ENCODE measurements at places on chromosomes 11 and 22.
A peak's percentile ranks its signal among the peaks of the same experiment; 100 is the strongest.

GRCh38 chr22:47332246-47332980 lies 570.0 kb downstream of the TBC1D22A start:
- DNase-seq: no peak

DNA sequence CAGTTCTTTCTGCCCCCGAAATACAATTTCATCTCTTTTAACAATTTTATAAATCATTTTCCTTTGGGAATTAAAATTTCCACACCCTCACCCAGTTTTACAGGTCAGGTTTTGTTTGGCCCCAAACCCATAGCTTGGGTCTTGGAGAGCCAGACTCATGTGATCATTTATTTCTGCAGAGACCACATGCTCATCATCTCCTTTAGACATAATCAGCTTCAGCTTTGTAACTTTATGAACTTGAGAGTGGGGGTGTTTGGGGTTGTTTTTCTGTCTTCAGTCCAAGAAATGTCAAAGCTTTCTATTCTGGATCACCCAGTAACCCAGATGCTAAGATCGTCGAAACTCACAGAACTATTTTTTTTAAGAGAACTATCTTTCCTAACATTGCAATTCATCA lies 70.9 kb downstream of the DBX1 start:
- DNase-seq: no peak

- DNase-seq: peak; percentile 31
Observed at GRCh38 chr11:79406376-79406775, 34.5 kb downstream of the TENM4 start.

- peak; percentile 36 for DNase-seq
Observed at GRCh38 chr11:57648801-57649735, 644 bp downstream of the YPEL4 start.

DNA sequence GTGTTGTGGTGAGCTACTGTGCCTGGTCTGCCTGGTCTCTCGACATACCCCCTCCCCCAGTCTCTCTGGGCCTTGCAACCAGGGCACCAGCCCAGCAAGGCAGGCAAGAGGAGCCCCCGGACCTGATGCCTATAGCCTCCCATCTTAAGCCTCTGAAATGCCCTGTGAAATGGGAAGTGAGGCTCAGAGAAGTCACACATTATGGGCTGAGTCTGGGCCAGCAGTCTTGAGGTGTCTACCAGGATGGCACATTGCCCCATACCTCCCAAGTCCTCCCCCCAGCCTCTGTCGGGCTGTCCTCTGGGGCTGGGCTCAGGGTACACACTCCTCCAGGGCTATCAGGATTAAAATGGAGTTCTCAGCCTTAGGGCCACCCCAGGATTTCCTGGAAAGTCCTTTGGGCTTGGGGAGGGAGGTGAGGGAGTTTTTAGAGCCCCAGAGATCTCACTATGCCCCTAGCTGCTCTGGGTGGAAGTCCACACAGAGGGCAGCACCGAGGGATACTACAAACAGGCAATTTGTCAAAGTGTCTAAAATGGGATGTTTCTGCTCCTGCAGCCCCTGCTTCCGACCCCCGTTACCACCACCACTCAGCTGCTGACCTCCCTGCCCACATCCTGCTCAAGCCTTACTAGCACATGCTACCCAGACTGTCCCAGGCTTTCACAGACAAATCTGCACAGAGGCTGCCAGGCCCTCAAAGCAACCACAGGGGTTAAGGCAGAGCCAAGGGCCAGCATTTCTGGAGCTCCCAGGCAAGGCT lies 3.1 kb upstream of the SH3BP1 start:
- peak; percentile 74 for DNase-seq

- no peak for DNase-seq
Observed at GRCh38 chr11:64139049-64139448, 26.9 kb downstream of the MACROD1 start.

DNA sequence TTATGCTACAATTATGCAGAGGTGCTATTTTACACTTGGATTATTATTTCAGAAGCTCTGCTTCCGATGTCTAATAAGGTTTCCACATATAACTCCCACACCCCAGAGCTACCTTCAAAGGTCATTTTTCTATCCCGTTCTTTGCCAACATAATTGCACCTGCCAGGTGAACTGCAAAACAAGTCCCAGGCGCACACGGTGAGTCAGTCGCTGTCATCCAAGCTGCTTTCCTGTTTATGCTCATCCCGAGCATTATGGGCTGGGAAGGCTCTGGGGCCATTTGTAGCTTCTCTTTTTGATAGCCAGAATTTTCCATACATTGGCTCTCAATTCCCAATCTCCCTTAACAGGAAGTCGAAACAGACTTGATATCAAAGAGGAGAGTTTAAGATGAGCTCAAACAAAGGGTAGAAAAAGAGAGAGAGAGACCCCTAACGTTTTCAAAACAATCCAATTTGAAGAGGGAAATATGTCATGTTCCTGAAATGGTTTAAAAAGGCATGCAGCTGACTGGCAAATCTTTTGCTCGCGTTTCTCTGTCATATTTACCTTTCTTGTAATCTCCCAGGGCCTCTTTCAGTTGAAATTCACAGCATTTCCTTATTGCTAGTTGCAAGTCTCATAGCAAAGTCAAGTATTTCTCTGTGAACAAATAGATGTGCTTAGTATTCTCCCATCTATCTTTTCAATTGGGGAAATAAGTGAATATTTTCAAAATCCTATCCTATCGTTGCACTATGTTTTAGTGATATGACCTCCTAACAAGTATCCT lies 815.9 kb downstream of the KCNA4 start:
- no peak for DNase-seq

GRCh38 chr22:39933741-39934140 lies 26.5 kb upstream of the TMA7B start:
- no peak for DNase-seq

DNA sequence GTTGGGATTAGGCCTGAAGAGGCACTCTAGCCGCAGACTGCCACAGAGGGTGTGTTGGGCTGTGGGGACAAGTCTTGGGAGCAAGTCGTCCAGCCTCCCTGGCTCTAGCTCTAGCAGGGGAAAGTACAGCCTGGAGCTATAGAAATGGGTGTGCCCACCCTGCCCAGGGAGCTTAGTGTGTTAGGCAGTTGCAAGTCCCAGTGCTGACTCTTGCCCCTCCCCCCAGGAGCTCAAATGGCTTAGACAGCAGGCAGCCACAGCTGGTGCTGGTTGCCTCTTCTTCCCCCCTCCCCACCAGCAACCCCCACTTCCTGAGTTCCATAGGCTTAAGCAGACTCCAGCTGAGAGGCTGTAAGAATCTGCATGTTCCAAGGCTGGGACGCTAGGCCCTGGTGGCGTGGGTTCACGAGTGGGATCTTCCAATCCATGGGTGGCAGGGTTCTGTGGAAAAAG lies 61.2 kb downstream of the GUCY1A2 start:
- DNase-seq: no peak

DNA sequence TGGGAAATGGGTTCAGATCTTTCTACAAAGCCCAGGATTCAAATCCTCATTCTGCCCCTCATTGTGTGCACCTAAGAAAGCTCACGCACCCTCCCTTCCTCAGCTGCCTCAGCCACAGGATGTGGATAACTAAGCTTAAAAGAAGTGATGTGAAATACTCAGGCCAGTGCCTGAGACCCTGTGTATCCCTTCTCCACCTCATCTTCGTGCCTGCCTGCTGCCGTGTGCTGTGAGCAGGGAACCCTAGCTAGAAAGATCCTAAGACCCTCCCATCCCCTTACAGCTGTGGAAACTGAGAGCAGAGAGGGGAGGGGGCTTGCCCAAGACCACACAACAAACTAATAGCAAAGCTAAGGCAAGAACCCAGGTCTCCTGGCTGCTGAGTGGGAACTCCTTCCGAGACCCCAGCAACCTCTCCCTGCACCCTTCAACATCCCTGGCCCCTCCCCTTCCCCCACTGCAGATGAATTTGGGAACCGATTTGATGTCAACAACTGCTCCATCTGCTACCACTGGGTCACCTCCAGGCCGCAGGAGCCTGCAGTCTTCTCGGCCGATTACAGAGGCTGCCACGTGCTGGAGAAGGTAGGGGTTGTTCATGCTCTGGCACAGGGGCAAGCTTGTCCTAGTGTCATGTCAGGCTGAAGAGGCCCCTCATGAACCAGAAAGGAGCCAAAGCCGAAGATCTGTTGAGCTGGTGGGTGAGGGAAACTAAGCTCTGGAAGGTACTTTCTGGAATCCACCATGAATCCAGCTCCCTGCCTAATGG lies 1.5 kb downstream of the ZP1 start:
- DNase-seq: no peak

DNA sequence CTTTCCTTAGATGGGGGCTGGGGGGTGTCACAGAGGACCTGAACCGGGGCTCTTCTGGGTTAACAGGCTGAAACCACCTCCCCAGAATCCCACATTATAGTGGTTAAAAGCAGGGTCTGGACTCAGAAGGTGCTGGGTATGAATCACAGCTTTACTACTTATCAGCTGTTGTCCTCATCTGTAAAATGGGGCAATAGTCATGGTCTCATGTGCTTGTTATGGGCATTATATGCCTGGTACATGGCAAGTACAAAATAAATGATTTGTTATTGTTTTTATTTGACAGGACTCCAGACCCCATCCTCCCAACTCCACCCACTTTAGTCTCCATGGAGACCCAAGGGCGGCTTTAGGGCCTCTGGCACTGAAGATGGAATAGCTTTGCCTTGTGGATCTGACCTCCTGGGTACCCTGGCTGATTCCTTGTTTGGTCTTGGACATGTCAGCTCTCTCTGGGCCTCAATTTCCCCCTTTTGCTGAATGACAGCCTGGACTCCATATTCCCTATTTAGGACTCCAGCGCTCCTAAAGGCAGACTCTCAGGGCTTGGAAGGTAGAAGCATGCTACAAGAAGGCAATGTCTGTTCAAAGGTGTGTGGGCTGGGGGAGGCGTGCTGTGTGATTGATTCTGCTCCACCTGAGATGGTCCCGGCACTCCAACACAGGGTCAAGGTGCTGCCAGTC lies 812 bp upstream of the SMTN start:
- DNase-seq: no peak
